Activated naive CD4-positive, alpha-beta T cell treated with anti-CD3 and anti-CD28 coated beads, Interleukin-2, amount 50 U/mL, for 72 hours (primary cell): ENCODE measurements at places on chromosomes 12 and 14. TPM values are rescaled to one million over a fixed set of nuclear protein-coding genes. Genes with fewer than 3 reads are reported as not detected.

DNA sequence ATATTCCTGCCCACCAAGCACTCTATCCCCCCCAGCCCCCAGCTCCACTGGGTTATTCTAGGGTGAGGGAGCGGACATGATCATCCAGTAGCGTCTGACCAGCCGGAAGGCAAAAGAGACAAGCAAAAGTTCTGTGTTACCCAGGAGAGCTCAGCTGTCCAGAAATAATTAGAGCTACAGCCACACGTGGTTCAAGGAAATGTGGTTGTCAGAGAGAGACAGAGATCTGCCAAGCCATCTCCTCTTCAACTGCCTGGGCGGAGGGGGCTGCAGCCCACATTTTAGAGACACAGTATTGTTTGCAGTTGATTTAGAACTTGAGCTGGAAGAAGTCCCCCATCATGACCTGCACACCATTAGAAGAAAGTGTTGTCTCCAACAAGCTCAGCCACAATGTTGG lies 30.4 kb downstream of the DAO start:
- no peak for DNase-seq

DNA sequence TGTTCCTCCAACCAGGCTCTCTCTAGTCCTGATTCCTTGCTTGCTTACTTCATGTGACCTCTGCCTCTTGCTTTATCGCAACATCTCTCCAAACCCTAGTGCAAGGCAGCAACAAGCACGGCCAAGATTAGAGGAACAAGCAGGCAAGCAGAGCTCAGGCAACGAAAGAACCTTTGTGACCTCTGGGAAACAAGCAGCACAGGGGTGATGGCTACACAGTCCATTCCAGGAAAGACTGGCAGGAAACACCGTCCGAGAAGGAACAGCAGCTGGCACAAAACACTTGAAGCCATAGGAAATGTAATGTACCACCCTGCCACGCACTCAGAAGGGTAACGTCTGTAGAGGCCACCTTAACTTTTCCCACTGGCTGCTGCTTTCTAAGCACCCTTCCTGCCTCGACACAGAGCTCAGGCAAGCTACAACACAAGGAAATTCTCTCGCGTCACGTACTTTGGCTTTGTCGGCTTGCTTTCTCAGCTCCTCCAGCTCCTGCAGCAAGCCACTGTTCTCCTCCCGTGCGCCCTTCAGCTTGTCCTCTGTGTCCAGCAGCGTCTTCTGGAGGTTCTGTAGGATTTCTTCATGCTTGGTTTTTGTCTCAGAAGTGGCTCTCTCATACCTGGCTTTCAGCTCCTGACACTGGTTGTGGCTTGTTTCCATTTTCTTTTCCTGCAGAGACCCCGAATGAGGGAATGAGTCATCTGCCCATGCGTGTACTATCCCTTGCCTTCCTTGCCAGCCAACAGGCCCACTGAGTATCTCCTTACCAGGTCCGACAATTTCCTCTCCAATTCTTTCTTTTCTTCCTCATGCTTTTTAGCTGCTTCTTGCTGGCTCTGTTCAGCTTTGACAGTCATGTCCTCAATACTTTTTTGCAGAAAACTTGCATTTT lies 61.4 kb upstream of the VPS33A start:
- no peak for DNase-seq

Gene ASB2
- 50.0 TPM for total RNA-seq

Gene MYH6
- total RNA-seq = not detected

Gene ALG10B
- 14.2 TPM for total RNA-seq
